ENCODE measurements at places on chromosomes 11 and 22.
A peak's percentile ranks its signal among the peaks of the same experiment; 100 is the strongest.

DNA sequence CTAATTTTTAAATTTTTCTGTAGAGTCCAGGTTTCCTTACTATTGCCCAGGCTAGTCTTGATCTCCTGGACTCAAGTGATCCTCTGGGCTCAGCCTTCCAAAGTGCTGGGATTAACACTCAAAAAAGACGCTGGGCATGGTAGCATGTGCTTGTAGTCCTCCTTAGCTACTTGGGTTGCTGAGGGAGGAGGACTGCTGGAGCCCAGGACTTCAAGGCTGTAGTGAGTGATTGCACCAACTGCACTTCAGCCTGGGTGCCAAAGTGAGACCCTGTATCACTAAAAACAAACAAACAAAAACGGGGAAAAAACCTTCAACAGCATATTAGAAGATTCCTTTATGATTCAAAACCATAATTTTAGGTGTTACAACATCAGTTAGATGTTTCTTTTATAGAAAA lies 44.6 kb downstream of the RSF1 start:
- DNase-seq, result no peak

- peak; percentile 2 for DNase-seq
These were observed 1286.5 kb upstream of the TENM4 start for GRCh38 chr11:80727315-80727714.

GRCh38 chr11:13344818-13345217 lies 67.2 kb downstream of the BMAL1 start:
- DNase-seq, result no peak

GRCh38 chr22:19865141-19865829 lies 10.6 kb upstream of the GNB1L start:
- DNase-seq, result no peak

- no peak for DNase-seq
These were observed 11.0 kb upstream of the OR10D3 start for GRCh38 chr11:124172101-124172500.

- no peak for DNase-seq
These were observed 4.9 kb downstream of the OR52K2 start for GRCh38 chr11:4454021-4454420.

DNA sequence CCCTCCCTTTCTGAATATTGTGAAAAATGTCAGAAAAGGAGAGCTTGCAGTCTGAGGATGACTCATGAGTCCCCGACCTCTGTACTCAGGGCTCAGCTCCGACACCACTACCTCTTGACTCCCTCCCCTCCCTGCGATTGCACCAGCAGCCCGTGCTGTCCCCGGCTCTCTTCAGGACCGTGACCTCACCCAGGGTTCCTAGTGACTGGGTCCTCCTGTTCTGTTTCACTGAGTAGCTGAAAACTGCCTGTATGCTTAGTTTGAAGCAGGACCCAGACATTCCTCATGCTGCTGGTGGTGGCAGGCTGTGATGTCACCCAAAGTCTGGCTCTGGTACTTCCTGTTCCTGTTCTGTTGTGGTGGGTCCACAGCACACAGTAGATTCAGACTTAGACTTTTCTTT lies 11.7 kb downstream of the PHRF1 start:
- DNase-seq, result no peak

DNA sequence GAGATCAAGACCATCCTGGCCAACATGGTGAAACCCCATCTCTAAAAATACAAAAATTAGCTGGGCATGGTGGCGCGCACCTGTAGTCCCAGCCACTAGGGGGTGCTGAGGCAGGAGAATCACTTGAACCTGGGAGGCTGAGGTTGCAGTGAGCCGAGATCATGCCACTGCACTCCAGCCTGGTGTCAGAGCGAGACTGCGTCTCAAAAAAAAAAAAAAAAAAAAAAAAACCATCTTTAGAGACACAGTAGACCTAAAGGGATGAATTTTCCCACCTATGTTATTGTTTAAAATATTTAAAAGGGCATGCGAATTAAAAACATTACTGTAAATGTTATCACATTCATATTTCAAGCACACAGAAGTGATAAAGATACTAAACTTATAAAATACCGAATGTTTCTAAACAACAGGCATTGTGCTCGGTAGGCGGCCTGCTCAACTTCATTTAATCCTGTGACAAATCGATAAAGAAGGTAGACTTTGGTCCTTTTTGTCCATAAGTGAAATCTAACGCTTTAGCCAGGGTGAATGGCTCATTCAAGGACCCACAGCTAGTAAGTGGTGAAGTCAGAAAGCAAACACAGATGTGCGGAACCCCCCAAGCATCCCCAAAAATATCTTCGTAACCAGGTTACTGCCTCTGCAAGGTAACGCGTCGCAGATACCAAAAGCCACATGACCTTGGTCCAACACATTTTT lies 16.1 kb downstream of the NCAPD3 start:
- DNase-seq, result no peak

GRCh38 chr11:23556163-23556750 lies 696.0 kb upstream of the CCDC179 start:
- DNase-seq, result no peak

DNA sequence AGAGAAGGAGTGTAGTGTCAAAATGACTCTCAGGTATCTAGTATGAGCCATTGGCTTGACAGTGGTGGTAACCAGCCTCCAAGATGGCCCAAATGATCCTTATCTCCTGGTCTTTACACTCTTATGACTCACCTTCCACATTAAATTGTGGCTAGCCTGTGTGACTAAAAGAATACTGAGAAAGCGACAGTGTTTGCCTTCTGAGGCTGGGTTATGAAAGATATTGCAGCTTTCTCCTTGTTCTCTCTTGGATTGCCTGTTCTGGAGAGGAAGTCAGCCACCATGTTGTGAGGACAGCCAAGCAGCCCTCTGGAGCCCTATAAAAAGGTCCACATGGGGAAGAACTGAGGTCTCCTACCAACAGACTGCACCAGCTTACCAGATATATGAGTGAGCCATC lies 15.8 kb downstream of the C11orf71 start:
- no peak for DNase-seq

DNA sequence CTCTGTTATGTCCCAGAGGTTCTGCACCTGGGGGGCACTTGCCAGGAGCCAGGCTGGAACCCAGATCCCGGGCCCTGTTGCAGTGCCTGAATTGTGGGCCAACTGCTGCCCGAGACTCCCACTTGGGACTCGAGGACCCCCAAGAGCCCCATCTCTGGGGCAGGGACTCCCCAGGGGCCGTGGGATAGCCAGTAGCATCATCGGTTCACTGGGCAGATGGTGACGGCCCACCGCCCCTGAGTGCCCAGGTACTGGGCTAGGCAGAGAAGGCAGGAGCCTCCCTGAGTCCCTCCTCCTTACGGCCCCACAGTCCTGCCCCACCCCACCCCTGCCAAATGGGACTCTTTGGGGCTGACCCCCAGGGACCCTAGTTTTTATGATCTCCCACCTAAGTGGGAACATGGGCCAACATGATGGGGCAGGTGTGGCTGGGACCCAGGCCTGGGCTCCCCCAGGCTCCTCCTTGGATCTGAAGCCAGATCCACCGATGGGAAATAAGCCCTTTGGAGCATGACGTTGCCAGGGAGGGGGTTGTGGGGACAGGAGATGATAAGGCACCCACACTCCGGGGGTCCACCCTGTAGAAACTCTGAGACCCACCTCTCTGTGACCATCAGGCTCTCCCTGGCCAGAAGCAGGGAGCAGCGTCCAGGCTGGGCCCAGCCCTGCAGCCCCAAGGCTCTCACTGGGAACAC lies 94.5 kb upstream of the FGF3 start:
- no peak for DNase-seq

GRCh38 chr11:95363708-95364107 lies 132.7 kb upstream of the SESN3 start:
- no peak for DNase-seq

- no peak for DNase-seq
These were observed 9.4 kb downstream of the KIAA0930 start for GRCh38 chr22:45231293-45231692.

- no peak for DNase-seq
These were observed 44.6 kb upstream of the RIC3 start for GRCh38 chr11:8213376-8213775.

GRCh38 chr11:76802621-76803020 lies 19.5 kb downstream of the TSKU start:
- DNase-seq, result no peak

DNA sequence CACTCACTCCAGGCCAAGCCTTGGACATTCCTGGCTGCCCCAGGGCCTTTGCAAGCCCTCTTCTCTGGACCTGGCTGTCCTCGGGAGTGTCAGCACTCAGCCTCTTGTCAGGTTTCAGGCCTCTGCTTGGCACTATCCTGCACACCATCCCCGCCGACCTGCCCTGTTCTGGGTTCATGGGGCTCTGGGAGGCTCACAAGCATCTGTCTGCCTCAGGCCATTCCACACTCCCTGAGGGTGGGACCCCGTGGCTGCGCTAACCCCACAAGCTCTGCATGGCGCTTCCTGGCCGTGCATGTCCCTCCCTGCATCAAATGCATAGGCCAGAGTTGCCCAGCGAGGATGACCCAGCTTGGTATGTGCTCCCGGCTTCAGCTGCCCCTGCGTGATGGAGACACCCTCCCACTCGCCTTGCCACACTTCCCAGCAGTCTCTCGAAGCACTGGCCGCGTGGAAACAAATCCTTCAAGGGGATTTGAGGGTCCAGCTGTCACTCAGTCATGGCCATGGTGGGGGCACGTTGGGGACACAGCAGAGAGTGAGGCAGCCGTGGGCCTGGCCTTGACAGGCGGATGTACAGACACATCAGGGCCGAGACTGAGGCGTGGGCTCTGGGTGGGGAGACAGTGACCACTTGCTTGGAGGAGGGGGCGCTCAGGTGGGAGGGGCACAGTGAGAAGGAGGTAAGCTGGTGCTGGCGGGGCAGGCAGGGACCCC lies 87.3 kb downstream of the KCNQ1 start:
- no peak for DNase-seq

DNA sequence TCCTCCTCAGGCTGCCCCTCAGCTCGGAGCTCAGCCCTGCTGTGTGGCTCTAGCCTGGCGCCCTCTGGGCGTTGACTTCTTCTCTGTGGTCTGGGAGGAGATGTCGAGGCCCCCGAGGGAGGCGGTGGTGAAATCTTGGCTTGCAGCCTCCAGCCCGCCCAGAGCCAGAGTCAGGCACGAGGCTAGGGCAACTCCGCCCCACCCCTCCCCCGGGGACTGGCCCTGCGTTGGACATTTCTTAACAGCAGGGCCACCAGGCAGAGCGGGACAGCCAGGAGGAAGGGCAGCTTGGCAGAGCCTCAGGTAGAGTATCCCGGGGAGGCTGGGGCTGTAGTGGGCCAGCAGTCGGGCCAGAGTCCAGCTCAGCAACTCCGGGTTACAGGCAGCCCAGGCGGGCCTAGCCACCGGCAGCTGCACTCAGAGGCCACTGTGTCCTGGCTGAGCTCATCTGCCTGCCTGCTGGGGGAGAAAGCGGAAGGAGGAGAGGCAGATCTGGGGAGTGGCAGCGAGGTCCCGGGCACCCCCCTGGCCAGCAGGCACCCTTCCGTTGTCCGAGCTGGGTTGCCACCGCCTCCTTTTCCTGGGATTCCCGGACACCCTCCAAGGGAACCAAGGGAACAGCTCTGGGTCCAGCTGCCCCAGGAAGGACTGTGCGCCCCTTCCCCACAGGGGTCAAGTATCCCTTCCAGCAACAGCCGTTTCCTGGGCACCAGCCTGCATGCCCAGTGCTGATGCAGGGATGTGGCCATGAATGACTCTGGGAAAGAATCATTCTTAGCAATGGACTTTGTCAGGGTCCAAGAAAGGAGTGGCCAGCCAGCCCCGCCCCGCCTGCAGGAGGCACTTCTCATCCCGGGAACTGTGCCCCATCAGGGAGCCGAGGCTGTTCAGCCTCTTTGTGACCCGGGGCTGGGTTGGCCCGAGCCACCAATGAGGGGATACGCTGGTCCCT lies at the start of gene ALDH3B1:
TSS of gene ALDH3B1 (plus strand) at position 238 of the 952 bp plus-strand sequence. CDS start 4,971 bp downstream, outside the sequence.
- no peak for DNase-seq

DNA sequence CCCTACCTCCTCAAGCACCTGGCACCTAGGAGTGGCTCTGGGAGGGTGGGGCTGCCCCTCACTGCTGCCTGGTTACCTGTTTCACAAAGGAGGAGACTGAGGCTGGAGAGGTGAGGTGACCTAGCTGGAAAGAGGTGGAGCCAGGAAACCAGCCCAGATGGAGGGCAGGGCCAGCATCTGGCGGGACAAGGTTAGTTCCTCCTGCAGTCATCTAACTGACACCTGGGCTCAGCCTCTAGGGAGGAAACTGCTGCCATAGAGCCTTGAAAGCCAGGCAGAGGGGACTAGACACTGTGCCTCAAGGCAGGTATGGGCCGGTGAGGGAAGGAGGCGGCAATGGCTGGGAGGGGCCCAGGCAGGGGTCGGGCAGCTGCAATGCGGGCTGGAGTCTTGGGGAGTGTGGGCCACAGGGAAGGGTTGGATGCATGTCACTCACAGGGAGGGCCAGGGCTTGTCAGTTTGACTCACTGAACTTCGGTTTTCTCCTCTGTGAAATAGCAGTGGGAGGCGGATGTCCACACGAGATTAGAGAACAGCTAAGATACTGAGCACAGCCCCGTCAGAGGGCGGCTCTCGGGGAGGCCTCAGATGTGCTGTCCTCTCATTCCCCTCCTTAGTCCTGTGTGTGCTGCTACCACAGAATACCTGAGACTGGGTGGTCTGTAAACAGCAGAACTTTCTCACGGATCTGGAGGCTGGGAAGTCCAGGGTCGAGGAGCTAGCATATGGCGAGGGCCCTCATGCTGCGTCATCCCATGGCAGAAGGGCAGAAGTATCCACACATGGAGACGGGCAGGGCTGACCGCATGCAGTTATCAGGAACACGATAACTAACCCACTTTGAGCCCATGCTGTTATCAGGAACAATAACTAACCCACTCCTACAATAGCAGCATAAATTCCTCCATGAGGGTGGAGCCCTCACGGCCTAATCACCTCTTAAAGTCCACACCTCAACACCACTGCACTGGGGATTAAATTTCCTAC lies 16.1 kb downstream of the MGAT3 start:
- no peak for DNase-seq

DNA sequence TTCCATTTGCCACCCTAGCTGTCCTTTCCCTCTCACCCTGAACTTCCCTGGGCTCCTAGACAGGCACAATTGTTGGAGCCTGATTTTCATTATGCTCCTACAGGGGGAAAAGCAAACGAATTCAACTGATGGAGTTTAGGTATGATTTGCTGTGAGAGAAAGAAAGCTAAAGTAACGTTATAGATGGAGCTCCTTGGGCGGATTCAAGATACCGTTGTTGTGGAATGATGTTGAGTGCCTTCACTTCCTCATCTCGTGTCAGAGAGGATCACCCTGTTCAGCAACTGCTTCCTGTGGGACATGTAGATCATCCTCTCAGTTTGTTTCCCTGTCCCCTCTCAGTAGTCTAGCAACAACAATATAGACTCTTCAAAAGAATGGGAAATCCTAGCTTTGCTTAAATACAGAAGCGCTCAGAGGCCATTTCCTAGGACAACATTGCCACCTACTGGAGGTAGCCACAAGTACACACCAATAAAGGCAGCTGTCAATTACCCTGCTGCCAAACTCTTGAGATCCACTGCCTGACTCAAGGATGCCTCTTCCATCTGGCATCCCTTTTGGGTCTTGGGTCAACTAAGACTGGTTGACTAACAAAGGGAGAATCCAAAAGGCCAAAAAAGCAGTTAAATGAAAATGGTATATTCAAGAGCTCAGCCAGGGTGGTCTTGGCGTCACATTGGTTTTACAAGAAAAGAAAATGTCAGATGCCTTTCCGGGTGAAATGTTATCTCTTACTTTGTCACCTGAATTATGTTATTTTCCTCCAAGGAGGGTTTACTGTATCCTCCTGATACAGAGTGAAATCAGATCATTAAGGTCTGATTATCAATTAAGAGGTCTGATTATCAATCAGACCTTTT lies 13.5 kb upstream of the DTX4 start:
- DNase-seq, result peak; percentile 56

- DNase-seq, result peak; percentile 97
These were observed 68.1 kb downstream of the CSTPP1 start for GRCh38 chr11:47004595-47005033.

Data from astrocyte of the cerebellum (primary cell).